ENCODE measurements at places on chromosomes 3 and 15.

DNA sequence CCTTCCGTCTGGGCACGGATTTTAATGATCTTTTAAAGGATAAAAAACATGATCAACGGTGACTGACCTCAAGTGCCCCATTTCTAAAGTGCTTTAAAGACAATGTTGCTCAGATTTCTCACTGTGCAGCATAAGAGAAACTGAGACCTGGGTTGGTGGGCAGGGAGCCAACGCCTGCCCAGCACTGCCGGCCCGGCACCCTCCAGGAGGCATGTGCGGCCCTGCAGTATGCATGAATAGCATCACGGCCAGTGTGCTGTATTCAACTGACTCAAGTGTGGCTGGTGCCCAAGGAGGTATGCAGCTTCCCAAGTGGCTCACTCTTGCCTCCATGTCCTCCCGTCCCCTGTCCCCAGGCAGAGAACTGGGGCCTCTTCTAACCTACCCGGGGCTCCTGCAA is 30.3 kb downstream of the SEC61A1 start:
- DNase-seq: no peak

GRCh38 chr3:130462089-130462488 is 54.9 kb upstream of the COL6A6 start:
- DNase-seq: no peak

DNA sequence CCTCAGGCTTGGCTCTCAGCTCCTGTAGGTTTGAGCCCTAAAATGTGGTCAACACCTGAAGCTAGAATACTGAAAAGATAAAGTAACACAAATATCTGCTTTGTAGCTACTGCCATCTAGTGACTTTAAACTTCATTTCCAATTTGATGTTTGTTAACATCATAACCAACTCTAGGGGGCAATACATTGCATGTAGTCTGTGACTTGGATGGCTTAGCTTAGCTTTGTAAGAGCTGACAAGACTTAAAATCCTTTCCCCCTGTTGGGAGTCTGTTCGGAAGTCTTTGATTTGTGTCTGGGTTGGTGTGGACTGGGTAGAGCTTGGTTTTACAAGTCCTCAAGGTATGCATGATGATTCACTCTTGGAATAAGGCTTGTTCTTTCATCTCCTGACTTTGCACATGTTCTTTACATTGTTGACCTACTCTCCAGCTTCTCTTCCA is 51.7 kb downstream of the SCN11A start:
- DNase-seq: no peak

GRCh38 chr3:197889204-197889930 is 60.6 kb upstream of the RPL35A start:
- DNase-seq: no peak

GRCh38 chr15:70704731-70705130 is 58.6 kb downstream of the UACA start:
- DNase-seq: no peak

DNA sequence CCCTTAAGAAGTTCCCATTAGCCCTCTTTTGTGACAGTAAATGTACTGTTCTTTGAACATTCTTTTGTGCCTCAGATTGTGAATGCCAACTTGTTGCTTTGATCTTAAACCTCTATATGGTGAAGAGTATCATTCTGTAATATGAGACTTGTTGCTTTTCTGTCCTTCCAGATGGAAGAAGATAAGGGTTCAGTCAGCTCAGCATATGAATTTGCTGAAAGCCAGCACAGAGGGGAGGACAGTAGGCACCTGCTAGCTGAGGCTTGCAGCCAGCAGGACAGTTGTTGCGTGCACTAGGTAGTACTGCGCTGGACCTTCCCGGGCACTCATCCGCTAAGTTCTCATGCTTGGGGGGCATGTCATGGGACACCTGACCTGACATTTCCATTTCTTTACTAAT is 74.7 kb downstream of the DCUN1D1 start:
- no peak for DNase-seq

DNA sequence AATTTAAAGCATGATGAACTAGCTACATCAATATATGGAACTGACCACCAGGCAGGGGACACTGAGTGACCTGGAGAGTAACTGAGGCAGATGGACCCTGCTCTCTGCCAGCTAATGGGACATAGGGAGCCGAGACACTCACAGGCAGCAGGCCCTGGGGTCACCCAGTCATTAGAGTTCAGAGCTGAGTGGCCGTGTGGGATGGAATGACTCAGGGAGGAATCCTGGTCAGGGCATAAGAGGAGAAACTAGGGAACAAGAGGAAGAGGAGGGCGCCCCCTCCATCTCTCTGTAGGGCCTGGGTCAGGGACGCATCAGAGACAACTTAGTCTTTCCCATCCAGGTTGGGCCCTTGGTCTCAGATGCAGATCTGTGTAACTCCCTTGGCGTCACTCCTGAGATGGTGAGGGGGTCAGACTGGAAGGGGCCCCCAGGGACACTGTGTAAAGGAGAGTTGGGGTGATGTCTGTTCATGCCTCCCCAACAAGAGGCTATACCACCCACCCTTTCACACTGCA is 39.8 kb downstream of the CCDC12 start:
- no peak for DNase-seq

GRCh38 chr3:106184540-106185457 is 316.0 kb upstream of the CBLB start:
- DNase-seq: no peak

DNA sequence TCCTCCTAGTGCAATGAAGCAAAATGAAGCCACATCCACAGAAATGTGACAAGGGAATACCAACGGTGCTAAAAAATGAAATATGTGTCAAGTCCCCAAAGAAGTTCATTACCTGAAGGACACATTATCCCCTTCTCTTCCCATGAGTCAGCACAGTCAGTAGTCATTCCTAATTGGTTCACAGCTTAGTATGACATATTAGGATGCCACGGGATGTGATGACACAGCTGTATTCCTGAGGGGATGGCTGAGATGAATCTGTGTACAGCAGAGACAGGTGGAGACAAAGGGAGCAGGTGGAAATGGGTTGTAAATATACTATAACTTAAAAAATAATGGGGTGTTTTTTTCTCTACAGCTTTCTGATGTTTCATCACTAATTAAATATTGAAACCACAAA is 273.4 kb downstream of the ARRDC4 start:
- no peak for DNase-seq

DNA sequence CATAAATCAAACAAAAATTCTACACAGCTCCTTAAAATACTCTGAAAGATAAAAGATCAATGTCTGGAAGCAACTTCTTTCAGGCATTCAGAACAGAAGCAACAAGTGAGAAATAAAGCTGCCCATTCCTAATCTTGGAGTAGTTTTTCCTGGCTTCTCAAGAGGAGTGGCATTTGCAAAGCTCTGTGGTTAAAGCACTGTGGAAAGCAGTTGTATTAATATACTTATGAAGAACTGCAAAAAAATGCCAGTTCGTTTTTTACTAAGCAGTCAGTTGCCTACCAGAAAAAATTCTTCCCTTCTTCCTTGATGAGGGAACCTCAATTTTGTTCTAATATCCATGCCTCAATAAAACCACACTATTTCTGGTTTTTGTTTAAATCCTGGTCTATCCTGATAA is 197.8 kb downstream of the TNIK start:
- DNase-seq: no peak

GRCh38 chr15:80507131-80507530 is 102.9 kb downstream of the ARNT2 start:
- no peak for DNase-seq

GRCh38 chr15:28918141-28918983 is 32.6 kb downstream of the APBA2 start:
- DNase-seq: no peak

GRCh38 chr3:161838021-161838420 is 341.4 kb downstream of the OTOL1 start:
- DNase-seq: no peak

DNA sequence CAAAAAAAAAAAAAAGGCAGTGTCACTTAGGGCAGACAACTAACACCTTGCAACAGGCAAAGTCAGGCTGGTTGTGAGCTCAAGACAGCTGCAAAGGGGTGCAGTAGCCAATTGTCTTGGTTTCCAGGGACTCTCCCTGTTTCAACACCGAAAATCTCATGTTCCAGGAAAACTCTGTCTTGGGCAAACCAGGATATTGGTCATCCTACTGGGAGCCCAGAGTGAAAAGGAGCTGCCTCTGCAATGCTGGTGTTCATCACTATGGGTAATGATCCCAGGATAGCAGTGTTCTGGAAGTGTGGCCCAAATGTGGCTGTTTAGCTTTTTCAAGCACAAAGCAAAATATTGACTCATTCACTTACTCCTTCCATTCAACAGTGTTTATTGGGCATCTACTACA is 82.6 kb downstream of the ARHGAP31 start:
- DNase-seq: no peak

DNA sequence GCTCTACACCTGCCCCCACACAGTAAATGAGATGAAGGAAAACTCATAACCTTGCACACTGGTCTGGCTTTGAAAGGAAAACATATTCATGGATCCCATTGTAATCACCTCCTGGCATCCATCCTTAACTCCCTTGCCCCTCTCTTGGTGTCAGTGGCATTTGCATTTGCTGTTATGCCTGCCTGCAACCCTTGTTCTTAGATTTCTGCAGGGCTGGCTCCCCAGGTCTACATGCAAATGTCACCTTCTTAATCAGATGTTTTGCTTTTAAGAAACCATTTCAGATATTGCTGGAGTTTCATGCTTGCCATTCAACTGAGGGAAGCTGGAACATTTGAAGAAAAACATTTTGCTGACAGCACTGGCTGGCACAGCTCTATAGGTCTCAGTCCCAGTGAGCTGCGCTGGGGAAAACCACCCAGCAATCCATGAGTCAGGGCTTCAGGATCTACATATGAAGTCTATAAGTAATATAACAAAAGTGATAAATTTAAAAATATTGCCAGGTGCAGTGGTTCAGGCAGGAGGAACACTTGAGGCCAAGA is 19.1 kb downstream of the LRRC2 start:
- no peak for DNase-seq

DNA sequence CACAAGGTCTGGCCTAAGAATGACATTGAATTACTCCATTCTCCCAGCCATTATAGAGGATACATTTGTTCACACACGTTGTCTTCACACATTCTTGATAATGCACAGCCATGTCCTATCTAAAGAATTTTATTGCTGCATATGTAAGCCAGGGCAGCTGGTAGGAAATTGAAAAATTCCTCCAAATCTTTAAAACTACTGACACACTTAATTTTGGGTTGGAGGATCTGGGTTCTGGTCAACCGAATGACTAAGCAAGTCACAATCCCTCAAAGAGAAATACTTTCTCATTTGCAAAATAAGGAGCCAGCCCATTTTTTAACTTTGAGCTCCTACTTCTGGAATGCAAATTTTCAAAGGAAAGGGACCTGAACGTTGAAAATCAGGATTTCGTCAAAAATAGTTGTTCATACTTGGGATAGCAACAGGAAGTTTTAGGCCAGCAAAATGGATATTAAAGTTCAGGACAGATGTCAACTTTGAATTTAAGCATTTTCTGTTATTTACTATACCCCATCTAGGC is 638.3 kb downstream of the NTRK3 start:
- DNase-seq: no peak

- DNase-seq: no peak
Measured at GRCh38 chr15:37359101-37359892, 258.9 kb upstream of the MEIS2 start.

GRCh38 chr15:67319961-67320360 is 65.4 kb downstream of the IQCH start:
- DNase-seq: no peak

DNA sequence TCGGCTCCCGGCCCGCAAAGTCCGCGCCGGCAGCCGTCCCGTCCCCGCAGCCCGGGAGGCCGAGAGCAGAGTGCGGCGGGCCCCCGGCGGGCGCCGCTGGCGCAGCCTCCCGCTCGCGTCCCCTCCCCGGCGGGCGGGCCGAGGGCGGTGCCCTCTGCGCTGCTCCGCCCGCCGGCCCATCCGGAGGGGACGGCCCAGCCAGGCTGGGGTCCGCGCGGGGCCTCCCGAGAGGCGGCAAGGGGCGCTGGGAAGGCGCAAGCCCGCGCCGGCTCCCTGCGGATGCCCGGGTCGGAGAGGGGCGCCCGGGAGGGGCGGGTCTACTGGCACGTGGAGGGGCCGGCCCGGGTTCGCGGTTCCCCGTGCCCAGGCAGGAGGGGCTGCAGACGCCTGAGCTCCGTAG is at the start of the genes CLCN2 and POLR2H:
CLCN2 (minus strand) TSS at position 74 of the 400 bp plus-strand sequence. CDS start 126 bp downstream, outside the sequence.
POLR2H (plus strand) TSS at position 179 of the 400 bp plus-strand sequence. CDS start 1,783 bp downstream, outside the sequence.
- DNase-seq: no peak

GRCh38 chr3:170644711-170645110 is 58.8 kb upstream of the SLC7A14 start:
- no peak for DNase-seq

- no peak for DNase-seq
Measured at GRCh38 chr3:178765472-178765871, 229.2 kb downstream of the KCNMB2 start.

DNA sequence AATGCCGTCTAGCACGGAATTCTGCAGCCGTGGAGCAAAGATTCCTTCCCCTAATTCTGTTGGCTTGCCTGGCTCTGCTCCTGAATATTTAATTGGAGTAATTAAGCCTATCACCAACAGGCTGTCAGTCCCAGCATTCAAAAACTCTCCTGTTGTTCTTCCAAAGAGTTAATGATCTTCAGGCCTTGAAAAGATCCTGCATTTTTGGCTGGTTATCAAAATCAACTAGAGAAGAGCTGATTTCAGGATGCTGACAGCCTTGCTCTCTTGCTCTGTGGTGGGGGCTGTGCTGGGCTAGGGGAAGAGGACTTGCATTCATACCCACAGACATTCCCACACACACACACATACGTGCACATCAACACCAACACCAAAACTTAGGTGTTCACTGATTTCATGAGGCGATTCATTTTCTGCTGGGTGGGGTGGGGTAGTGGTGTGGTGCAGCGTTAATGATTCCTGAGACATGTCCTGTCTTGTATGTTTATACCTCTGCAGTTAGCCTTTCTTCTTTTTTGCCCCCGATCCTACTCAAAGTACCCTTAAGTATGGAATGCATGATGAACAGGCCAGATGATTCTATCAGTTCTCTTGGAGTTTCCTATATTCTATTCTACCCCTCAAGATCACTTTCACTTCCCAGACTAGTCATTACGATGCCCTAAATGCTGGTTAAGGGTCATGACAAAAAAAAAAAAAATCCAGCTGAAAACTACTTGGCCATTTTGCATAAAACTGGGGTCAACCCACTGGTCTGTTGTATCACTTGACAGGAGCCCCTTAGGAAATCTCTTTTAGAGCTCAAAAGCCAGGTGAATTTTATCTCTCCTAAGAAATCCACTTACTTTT is 42.3 kb downstream of the CPN2 start:
- DNase-seq: no peak

DNA sequence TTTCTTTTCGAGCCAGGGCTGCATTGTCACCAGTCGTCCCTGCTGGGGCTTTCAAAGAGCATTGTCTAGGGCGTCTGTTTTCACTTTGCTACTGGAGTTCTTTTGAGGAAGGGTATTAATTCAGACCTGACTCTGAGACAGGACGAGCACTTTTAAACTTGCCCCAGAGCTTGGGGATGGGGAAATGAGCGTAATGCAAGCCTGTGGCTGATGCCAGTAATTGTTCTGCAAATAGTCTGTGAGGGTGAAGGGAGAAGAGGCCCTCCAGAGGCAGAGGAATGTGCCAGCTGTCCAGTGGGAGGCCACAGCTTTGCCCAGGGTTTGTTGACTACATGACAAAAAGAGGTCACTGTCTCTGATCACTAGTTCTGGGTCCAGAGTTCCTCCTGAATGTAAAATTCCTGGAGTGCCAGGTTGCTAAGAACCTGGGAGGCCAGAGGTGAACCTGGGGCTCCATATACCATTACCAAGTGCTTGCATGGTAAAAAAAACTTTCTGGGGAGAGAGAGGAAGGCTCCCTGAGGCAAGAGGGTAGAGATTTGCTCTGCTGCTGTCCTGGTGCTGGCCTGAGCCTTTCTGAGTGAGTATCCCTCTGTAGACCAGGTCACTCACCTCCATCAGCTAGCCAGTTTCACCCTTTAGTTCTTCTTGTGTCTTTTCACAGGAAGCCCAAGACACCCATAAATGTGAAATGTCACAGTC is 14.8 kb downstream of the EEFSEC start:
- DNase-seq: no peak

GRCh38 chr15:63045465-63045840 is 2.9 kb downstream of the TPM1 start:
- no peak for DNase-seq
